ENCODE measurements at places on chromosomes 3 and 15.

DNA sequence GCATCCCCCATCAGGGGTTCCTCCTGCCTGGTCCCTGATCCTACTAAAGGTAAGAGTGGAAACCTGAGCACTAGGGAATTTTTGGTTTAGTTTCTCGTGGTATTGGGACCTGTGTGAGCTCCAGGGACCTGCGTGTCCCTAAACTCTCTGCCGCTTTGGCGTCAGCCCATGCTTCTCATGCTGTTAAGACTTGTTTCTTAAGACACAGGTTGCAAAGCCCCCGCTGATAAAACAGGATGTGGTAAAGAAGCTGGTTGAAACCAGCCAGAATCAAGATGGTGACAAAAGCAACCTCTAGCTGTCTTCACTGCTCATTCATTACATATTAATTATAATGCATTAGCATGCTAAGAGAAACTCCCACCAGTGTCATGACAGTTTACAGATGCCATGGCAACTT lies 64.6 kb downstream of the LYZL4 start:
- no peak for DNase-seq

- DNase-seq: peak; percentile 72
Observed at GRCh38 chr3:50572801-50573371, 3.6 kb downstream of the HEMK1 start.

DNA sequence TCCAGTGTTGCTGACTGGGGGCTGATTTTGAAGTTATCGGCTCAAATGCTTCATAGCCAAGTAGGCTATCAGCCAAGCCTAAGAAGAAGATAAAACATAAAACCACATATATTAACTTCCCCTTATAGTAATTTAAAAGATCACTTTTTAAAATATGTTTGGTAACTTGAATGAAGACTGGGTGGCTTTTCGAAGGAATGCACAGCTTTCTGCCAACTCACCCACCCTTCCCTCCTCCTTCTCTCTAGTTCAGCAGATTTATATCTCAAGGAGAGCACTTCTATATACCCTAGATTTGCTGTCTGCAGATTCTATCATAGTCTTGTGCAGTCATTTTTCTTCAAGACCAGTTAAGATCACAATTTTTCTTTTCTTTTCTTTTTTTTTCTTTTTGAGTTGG lies 189.4 kb upstream of the CHRM5 start:
- DNase-seq: no peak

GRCh38 chr3:56916716-56917360 lies 115.1 kb upstream of the ARHGEF3 start:
- DNase-seq: no peak

GRCh38 chr15:90870354-90871138 lies 2.2 kb downstream of the FURIN start:
- DNase-seq: no peak

DNA sequence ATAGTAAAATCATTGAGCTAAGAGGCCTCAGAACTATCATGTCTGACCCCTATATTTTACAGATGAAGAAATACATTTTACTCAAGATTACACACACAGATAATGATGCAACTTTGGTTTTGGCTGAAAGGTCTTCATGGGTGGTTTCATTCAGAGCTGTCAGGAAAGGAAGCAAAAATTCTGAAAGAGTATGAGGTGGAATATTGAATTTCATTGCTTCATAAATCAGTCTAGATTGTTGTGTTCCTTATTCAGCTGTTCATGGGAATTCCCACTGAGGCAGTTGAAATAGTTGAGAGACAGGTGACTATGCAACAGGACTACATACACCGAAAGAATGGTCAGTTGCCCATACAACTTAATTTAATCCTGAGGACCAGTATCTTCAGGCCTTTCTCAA lies 39.4 kb downstream of the CD200 start:
- DNase-seq: no peak

DNA sequence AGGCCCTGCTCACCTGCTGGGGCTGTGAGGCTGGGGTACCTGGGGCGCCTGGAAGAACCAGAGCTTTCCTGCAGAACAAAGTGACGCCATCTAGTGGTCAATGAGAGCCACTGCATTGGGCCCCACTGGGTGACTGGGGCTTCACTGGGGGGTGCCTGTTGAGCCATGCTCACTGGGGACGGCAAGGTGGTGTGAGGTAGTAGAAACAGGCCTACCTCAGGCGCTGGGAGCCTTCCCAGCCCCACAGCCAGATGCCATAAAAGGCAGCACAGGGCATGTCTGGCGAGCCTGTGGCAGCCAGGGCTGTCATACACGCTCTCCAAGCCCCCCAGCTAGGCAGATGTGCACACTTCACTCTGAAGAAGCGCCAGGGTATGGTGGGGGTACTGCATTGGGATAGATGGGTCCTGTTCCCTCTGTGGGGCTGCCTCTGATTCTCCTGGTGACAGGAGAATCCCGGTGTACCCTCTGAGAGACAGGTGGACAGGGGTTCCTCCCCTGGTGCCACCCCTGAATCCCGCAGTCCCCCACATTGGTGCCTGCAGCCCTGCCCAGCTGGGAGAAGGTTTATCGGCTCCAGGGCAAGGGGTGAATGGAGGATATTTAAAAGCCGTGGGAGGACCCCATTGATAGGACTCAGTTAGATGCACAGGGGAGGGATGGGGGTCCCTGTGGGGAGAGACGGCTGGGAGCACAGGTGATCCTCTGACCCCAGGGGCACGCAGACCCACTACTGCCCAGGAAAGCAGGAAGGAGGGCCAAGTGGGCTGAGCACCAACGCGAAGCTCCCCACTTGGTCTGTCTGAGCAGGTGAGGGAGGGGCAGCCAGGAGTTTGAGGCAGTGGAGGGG lies 178.8 kb downstream of the NSMCE3 start:
- DNase-seq: no peak

DNA sequence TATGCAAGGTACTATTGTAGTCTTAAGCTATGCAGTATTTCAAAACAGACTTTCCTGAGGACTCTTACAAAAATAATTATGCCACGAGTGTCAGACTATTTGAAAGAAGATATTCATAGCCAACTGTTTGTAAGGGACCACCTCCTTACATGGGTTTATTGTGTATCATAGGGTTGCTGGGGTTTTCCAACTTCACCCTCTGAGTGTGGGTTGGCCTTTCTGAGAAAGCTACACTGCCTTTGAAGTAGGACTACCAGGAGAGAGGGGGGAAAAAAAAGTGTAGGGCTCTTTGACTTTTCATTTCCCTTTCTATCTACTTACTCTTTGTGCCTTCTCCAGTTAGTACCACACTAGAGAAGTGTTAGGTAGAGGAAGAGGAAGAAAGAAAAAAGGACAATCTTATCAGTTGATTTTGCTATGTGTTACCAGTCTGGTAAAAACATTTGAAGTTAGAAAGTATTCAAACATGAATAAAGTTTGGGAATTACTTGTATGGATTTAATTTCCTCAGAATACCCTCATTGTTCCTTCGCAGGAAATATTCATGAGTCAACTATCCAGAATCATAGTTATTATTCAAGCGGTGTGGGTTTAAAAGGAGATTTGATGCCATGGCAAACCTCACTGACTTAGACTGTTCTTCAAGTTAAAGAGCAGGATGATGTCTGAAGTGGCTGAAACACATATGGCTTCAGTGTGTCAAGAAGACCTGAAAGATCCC lies 329.3 kb upstream of the THBS1 start:
- no peak for DNase-seq

DNA sequence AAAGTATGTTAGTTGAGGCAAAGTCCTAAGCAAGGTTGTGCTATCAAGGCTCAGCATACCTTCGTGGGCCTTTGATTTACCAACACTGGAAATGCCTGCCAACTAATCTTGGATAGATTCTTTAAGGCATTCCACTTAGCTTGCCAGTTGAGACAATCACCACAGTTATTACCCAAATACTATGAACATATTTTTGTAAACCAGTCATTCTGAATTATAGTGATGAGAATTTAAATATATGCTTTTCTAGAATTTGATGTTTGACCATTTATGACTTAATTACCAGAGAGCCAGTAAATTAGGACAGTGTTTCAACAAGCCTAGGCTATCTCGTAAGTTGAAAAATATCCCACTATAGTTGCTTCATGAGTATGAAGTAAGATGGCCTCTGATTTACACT lies 15.5 kb downstream of the TRIM59 start:
- no peak for DNase-seq

GRCh38 chr15:84921121-84921520 lies 36.7 kb downstream of the SLC28A1 start:
- no peak for DNase-seq

DNA sequence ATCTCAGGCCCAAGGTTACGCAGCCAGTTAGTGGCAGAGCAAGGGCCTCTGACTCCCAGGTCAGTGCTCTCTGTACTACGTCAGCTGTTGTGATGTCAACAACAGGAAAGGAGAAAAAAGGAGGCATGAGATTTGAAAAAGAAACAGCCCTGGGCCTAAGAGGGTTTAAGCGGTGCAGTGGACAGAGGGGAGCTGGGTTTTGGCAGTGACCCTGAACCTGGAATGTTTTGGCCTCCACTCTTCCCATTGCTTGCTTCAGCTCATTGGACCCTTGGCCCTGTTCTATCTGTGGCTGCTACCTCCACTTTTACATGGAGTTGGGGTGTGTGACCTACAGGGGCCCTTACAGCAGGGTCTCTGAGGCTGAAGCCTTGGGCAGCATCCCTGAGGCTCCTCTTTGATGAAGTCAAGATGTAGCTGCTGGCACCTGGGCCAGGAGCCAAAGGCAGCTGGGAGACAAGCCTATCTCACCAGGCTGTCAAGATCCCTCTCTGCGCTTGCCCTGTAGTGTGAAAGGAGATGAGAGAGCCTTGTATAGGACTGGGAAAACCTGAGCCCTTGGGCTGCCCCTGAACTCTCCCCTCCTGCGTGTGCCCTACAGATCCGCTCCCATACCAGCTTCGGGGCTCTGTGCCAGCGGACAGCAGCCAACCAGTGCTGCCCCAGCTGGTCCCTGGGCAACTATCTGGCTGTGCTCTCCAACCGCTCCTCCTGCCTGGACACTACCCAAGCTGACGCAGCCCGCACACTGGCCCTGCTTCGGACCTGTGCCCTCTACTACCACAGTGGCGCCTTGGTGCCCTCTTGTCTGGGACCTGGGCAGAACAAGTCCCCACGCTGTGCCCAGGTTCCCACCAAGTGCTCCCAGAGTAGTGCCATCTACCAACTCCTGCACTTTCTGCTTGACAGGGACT lies 8.7 kb downstream of the DISP2 start:
- no peak for DNase-seq

GRCh38 chr3:25707268-25707926 lies 42.7 kb upstream of the TOP2B start:
- no peak for DNase-seq

GRCh38 chr3:175430983-175431773 lies 572.0 kb downstream of the NAALADL2 start:
- peak; percentile 27 for DNase-seq

DNA sequence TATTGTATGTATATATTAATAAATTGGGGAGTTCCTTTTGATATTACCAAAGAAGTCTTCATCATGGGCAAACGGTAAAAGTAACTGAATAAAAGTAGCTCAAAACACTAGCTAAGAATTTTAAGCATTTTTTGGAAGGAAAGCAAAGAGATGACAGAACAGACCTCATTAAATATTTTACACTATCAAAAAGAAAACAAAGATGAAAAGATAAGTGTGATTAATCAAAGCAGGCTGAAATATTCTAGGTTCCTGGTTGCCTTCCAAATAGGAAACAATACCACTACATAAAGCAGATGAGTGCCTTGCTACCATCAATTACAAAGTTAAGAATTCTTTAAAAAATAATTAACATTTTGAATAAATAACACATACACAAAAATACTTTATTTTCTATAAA lies 3.6 kb downstream of the NKIRAS1 start:
- no peak for DNase-seq

GRCh38 chr3:98778852-98779413 lies 15.8 kb downstream of the ST3GAL6 start:
- peak; percentile 88 for DNase-seq

DNA sequence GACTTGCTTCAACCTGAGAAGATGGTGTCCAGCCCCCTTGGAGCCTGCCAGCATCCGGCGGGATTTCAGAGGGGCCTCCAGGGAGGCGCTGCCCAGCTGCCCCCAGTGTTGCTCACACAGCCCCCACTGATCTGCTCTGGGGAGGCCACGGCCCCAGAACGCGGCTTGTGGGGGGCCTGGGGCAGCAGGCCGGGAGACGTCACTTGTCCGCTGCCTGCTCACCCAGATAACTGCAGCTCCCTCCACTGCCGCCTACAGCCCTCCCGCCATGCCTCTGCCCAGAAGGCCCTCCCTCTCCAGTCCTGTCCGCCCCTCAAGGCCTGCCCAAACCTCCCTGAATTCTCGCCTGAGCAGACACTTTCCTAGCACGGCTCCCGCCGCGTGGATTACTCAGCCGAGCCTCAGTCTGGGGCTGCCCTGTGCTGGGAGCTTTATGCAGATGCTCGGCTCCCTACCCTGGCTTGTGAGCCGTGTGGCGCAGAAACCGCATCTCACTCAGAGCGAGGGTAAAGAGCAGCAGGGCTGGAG lies 17.2 kb upstream of the ADIPOQ start:
- peak; percentile 22 for DNase-seq

DNA sequence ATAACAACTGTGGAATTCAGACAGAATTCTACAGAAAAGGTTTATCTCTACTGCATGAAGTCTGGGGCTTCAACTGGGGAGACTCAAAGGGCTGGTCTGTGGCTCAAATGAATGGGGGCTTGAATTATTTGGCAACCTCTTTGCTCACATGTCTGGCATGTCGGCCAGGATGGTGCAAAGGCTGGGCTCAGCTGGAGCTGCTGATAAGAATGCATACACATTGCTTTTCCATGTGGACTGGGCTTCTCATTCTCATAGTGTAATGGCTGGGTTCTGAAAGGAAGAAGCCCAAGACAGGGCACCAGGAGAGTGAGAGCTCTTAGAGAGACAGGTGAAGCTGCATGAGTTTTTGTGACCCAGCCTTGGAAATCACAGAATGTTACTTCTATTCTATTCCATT lies 194.3 kb upstream of the SGO1 start:
- peak; percentile 12 for DNase-seq
